T-helper 1 cell (primary cell): ENCODE measurements at places on chromosomes 4 and X.
A peak's percentile ranks its signal among the peaks of the same experiment; 100 is the strongest.

GRCh38 chrX:107485013-107485412, 35.6 kb downstream of the FRMPD3 start:
- DNase-seq, result no peak

DNA sequence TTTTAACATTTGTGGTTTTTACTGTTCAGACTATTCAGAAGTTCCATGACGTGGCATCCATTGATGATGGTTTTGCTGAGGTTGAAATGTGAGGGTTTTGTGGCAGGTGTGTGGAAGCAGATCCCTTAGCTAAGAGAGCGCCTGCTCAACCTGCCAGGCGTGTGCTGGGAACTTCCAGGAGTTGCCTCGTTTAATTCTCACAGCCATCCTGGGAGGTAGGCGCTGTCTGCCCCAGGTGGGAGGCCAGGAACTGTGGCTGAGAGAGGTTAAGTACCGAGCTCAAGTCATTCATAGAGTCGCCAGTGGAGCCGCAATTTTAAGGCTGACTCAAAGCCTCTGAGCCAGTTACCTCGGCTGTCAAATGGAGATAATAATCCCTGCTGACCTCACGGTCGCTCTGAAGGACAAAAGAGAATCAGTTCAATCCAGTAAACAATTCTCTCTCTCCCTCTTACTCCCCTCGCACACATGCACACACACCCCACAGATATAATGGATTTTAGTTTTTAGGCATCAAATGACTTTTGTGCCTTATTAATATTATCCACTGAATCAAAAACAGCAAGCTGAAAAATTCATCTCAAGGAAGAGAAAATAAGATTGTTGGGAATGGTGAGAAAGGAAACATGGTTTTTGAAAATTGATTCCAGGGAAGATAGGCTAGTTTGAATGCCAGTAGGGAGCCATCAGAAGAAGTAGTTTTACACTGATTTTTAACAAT, 171.3 kb downstream of the PTTG2 start:
- DNase-seq, result peak; percentile 26

- no peak for DNase-seq
These were observed 1296.1 kb upstream of the PCDH7 start for GRCh38 chr4:29423836-29424721.

GRCh38 chr4:72531768-72532290, 37.2 kb downstream of the ADAMTS3 start:
- no peak for DNase-seq

DNA sequence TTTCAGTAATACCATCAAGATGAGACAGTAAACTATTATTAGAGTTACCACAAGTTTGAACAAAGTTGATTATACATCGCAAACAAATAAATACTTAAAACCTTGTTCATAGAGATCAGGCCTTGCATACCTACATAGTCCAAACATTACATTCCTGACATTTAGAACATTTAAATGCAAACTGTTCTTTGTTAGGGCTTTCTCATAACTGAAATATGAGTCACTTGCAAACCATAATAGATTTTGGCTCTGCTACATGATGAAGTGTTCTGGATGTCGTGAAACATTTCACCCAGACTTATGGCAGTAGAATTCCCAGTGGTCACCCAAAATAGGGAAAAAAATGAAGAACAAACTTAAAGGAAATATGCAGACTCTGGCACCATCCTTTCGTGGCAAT, 75.0 kb downstream of the FAT4 start:
- DNase-seq, result no peak

GRCh38 chr4:112257098-112257497, 25.5 kb downstream of the AP1AR start:
- no peak for DNase-seq

DNA sequence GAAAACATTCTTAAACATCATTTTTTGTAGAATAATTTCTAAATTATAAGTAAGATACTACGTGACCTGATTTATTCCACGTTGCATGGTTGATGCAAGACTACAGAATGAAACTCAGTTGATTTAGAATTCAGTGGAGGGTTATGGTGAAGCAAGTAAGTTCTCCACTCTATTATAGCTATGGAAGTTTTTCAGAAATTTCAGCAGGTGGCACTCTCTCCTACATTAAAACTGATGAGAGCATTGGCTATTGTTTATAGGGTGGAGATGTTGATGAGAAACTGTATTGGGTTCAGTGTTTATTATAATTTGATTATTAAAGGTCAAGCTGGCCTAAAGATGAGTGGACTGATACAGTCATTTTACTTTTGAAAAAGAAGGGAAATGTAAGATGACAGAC, 88.0 kb downstream of the FNIP2 start:
- no peak for DNase-seq

DNA sequence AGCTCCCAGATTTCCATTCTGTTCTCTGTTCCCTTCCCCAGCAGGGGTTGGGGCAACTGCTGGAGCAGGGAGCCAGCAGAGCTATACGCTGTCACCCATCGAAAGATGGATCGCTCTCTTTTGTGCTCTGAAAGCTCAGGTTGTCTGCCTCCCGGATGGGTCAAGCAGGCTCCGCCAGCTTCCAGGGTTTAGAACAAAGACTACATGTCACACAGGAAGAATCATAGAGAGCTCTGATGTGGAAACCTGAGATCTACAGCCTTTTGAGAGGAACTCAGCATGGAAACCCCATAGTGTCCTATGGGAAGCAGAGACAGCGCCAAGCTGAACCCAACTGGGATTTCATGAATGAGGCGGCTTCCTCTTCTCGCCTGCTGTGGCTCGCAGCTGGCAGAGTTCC, 205.4 kb downstream of the HS3ST1 start:
- no peak for DNase-seq

DNA sequence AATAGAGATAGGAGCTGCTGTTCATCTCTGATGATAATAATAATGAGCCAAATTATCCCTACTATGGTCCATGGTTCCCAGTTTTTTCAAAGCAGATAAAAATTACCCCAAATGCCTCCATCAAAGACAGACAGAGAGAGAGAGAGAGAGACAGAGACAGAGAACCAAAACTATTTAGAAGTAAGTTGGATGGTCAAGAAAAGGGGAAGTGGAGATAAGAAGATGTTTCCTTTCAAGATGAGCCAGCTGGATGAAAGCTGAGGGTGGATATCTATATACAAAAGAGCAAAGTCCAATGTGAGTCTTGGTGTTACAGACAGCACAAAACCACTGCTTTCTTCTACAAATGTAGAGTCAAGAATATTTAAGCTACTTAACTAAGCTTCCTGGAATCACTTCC, 173.9 kb downstream of the GRIA3 start:
- DNase-seq, result no peak

- no peak for DNase-seq
These were observed 149.2 kb upstream of the ANKRD50 start for GRCh38 chr4:124861761-124862160.

DNA sequence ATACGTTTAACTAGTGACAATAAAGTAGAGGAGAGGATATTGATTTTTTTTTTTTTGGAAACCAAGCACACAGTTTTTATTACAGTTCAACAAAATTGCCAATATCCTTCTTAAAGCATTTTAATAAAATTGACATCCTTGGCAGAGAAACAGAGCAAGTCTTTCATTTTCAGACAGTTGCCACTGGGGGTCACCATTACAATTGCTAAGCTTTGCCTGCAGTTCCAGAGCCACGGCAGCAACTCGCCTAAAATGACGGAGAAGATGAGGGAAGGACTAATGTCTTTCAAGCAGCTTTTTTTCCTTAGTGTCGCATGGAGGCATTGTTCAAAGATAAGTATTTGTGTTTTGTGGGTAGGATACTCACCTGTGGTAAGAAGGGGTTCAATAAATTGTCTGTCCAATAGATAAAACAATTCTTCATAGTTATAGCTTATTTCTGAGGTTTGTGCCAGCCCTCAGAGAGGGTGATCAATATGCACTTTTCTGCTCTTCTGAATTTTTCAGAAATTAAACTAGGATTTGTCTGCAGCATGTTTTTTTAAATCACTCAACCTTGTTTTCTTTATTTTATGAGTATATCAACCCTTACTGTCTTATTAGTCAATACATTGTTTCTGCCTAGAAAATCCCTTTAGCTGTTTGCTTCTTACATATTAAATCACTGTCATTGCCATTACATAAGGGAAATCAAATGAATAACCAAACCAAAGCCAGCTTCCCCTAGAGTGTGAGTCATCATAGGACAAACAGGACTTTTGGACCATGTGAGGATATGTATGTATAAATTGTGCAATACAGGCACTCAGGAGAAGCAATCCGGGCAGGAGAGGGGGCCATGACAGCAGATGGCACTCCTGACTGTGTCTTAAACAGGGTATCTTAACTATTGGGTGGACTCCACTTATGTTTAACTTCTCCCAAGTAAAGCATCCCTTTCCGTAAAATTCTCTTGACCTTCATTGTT, 508.1 kb upstream of the ARX start:
- DNase-seq, result no peak

DNA sequence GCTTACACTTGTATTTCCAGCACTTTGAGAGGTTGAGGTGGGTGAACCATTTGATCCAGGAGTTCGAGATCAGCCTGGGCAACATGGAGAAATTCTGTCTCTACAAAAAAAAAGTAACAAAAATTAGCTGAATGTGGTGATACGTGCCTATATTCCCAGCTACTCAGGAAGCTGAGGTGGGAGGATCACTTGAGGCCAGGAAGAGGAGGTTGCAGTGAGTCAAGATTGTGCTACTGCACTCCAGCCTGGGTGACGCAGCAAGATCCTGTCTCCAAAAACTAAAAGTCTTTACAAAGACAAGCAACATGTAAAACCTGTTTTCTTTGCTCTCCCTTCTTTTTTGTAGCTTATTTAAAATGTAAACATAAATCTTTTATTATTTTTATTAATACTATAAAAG, 1156.1 kb downstream of the FAT4 start:
- no peak for DNase-seq

DNA sequence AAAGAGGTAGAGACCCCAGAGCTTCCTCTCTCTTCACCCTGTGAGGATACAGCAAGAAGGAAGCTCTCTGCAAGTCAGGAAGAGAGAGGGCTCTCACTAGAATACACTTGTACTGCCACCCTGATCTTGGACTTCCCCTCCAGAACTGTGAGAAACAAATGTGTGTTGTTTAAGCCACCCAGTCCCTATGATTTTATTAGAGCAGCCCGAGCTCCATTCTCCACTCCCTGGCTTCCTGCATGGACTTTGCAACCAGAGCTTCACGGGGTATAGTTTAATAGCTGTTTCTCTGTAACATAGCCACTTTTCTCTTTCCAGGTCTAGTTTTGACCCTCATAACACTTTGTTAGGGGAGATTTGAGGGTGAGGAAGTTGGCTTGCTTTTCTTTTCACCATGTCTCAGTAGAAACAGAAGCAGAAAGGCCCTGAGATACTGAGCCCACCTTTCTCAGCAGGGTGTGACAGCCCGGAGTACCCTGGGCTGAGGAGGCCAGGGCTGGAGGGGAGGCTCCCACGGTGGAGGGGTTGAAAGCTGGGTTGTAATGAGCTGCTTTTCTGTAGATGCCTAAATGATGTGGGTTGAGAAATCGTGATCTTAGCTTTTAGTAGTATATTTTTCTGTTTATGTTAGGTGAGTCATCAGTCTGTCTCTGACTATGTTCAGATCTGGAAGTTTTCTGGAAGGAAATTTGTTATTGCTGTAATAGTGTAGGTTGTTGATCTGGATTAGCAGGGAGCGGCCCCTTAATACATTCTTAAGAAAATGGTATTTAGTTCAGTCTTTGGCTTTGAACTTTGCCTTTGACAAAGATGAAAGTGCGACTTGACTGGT, 118.6 kb downstream of the PTTG2 start:
- no peak for DNase-seq

GRCh38 chrX:107971636-107972035, 10.5 kb downstream of the TEX13B start:
- DNase-seq, result no peak

GRCh38 chrX:136814847-136815750, 34.4 kb upstream of the ARHGEF6 start:
- DNase-seq, result no peak

- no peak for DNase-seq
These were observed 62.8 kb downstream of the PPP3CA start for GRCh38 chr4:101284546-101284945.

DNA sequence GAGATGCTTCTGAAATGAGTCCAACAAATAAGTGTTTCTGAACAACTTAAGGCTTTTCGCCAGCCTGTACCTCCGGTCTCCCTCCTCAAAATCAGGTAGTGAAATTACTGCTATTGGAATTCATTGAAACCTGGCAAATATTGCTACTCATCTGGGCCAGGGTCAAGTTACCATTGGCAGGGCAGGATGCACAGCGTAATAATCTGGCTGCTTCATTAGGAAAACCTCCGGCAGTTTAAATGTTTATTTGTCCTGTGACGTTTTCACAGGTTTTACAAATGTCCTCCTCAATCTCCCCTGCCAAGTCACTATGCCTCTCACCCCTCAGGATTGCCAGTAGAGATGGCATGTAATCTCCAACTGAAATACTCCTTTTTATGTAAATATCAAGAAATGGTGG, 92.6 kb upstream of the KDR start:
- no peak for DNase-seq

- no peak for DNase-seq
These were observed 12.6 kb downstream of the DGKQ start for GRCh38 chr4:960636-961350.

GRCh38 chrX:71976753-71977152, 66.1 kb downstream of the NHSL2 start:
- DNase-seq, result no peak

- DNase-seq, result no peak
These were observed 23.5 kb downstream of the CD99 start for GRCh38 chrX:2714551-2714950.

DNA sequence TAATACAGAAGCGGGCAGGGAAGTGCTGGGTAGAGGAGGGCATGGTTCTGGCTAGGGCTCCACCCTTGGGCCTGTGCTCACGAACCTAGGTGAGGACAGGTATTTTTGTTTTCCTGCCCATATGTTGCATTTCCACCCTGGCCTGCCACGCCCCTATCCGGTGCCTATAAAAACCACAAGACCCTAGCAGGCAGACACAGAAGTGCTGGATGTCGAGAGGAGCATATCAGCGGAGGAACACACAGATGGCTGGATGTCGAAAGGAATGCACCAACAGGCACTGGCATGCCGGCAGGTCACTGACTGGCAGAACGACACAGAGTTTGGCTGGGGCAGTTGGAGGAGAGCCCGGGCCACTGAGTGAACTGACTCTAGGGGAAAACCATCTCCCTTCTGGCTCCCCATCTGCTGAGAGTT, 316.6 kb upstream of the BOD1L1 start:
- no peak for DNase-seq

DNA sequence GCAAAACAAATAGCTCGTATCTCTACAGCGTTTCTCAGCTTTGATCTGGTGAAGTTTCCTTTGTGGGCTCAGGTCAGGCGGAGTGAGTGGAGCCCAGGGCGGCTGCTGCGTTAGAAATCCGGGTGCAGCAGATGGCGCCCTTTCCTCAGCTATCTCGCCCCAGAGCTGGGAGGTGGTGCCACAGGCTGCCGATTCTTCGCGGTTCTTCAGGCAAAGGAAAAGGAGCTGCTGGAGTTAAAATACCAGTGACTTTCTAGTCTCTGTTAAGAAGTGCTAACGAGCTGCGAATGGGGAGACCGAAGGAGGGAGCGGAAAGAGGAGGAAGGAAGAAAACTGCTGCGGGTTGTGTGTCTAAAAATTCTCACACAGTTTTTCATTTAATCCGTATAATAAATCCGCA, 114.6 kb downstream of the CPE start:
- DNase-seq, result peak; percentile 7
